ENCODE measurements at places on chromosomes 7 and 10. TPM values are rescaled to one million over a fixed set of nuclear protein-coding genes. Genes with fewer than 3 reads are reported as not detected.

- ATAC-seq: no peak
These were observed 43.7 kb downstream of the HIF1AN start for GRCh38 chr10:100579261-100580090.

- ATAC-seq: no peak
These were observed 96.9 kb upstream of the HABP2 start for GRCh38 chr10:113455947-113456346.

Gene UBE3C
- 44.5 TPM for total RNA-seq

Gene PNLIPRP1
- total RNA-seq: not detected

GRCh38 chr7:156000601-156001396 is 188.5 kb upstream of the SHH start:
- no peak for ATAC-seq

DNA sequence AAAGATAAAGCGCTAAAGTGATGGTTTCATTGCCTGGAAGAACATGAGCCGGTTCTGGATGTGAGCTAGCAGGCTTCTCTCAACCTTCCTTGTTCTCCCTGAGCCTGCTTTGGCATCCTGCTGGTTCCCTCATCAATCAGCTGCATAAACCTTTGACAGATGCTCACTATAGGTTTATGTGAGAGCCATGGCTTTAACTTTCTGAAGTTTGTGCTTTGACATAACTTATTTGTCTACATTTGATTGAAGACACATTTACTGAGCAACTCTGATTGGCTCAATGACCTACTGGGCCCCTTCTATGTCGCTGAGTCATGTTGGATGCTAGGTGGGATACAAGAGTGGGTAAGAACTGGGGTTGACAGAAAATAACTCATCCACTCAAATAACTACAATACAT is 192.0 kb downstream of the ADAM12 start:
- ATAC-seq: no peak

DNA sequence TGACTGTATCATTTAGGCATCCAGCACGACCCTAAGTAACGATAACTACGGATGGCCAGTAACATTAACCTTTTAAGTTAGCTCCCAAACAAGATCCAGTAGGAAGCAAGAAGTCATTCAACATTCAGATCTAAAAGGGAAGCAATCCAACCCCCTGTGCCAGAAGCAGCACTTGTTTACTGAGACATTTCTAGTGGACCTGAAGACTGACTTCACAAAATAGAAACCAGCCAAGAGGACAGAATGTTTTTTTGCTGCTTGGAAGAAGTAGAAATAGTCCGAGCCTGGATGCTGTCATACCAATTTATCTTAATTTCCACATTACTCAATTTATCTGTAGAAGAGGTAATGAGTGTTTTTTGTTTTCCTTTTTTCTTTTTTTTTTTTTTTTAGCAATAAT is 88.0 kb upstream of the CTTNBP2 start:
- no peak for ATAC-seq

GRCh38 chr10:97607095-97607636 is 17.6 kb downstream of the C10orf62 start:
- no peak for ATAC-seq

DNA sequence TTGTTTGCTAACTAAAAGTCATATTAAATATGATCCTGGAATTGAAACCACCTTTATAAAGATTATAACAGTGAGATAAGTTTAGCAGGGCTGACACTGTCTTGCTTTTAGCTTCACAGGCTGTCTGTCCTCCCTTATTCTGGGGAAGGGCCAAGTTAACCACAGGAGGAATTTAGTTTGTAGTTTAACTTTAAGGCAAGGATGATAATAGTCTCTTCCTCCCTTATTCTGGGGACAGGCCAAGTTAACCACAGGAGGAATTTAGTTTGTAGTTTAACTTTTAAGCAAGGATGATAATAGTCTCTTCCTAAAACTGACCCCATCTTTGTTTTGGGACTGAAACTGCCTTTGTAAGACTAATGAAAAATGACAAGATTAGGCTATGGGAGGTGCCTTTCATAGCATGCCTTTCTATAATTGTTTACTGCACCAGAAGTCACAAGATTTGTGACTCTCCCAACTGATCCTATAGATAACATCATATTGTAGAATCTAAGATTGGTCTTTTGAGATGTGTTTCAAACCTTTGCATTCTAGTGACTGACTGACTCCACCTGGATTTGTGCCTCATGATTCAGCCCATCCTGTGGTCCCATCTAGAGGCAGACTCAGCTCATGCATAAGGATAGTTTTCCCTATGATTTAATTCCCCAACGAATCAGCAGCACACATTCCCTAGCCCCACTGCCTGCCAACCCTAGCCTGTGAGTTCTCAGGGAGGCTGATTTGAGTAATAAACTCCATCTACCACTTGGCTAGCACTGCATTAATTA is 212.0 kb downstream of the MAGI2 start:
- ATAC-seq: no peak

DNA sequence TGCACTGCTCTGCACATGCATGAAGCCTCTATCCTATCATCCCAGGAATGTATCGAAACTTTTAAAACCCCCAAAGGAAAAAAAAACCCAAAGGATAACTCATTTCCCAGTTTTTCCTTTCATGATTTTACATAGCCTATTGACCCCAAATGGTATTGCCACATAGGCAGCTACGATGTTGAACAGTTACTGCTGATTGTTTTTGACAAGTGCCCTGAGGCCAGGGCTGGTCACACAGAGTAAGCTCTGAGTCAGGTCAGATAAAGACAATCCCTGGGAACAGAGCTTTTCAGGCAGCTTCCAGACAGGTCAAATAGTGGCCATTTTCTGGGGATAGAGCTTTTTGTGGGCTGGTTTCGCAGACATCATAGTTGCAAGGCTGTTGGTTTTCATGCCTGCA is 52.1 kb downstream of the MYL10 start:
- ATAC-seq: peak; percentile 66

DNA sequence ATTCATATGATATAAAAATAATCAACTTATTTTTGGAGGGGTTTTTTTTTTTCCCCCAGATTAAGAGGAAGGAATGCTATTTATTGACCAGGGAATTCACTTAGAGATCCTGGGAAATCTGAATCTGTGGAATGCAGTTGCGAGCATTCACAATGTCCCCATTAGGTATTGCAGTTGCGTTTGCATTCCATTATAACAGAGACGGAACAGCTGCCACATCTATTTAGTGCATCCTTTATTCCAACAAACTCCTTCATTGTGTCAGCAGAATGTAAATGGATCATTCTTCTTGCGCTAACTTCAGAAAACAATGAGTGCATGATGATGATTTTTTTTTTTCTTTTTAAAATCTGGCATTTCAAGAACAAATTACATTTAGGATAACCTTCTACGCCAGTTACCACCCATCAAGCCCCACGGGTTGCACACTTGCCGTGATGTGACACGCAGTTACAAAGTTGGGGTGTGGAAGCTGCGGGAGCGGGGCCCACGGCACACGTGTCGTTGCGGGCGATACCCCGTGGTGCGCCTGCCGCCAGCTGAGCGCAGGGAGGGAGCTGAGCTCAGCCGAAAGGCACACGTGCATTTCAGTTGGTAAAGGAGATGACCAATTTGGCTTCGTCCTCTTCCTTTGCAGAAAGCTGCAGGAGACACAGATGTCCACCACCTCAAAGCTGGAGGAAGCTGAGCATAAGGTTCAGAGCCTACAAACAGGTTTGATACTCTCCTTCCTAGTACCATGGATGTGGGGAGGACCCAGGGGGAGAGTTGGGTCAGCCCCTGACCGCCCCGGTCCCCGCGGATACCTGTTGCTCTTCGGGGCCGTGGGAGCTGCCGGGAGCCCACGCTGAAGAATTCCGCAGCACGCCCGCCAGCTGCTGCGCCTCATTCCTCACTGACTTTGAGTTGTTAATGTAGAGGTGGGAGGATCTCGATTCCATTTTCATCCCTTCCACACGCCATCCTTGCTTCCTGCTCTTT is 175.3 kb upstream of the SH2B2 start:
- ATAC-seq: no peak

GRCh38 chr7:42347616-42348015 is 110.6 kb upstream of the GLI3 start:
- ATAC-seq: no peak

GRCh38 chr10:20897146-20897825 is at the start of gene NEBL:
NEBL (minus strand) TSS chr10:20897311; CDS start chr10:20897205, 106 bp downstream.
- no peak for ATAC-seq

DNA sequence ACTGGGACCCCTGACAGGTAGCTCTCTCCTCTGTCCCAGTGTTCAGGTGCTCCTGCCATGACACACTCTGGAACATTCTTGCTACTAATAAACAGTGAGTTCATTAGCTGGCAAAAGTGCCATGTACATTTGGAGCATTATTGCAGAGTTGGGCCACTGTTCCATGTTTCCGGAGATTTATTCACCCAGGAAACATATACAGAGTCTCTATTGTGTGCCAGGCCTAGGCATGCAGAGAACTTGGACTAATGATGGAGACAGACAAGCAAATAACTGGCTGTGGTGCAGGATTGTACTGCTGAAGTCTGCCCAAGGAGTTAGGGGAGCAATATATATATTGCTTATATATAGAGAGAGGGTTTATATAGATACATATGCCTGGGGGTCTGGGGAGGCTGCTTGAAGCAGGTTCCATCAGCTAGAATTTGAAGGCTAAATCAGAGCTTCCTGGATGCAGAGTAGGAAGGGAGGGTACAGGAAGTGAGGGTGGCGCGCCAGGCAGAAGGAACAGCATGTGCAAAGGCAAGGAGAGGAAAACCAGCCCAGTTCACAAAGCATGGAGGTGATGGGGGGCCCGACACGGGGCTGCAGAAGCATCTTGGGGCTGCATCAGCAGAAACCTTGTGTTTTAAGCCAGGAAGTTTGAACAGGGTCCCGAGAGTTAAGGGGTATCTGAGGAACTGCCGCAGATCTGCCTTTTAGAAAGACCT is 22.7 kb upstream of the EEPD1 start:
- no peak for ATAC-seq

Gene FAM185A
- total RNA-seq: 7.5 TPM

Gene FAM237B
- not detected for total RNA-seq

Gene CYP2E1
- total RNA-seq: 10.6 TPM

Gene IPMK
- total RNA-seq: 5.9 TPM

Gene ARMS2
- total RNA-seq: not detected

DNA sequence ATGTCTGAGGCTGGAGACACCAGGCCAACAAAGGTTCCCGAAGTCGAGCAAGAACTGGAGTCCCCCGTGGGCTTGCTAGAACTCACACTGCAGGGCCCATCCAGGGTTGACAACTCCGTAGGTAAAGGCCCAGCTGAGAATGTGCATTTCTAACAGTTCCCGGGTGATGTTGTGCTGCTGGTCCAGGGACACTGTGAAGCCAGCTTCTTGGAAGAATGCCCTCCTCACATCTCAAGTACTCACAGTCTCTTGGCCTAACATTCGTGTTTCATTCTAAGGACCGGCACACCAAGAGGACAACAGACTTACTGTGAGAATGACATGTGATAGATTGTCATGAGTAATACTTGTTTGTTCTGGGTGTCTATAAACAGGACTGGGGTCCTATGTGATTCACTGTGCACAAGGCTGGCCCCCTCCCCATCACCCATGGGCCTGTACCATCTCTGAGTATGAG is 682.3 kb upstream of the IGFBP3 start:
- ATAC-seq: no peak

Gene RBM20
- total RNA-seq: 3.1 TPM

- ATAC-seq: no peak
These were observed 7.4 kb downstream of the TBL2 start for GRCh38 chr7:73570977-73571376.

Gene CCDC172
- total RNA-seq: not detected

- no peak for ATAC-seq
These were observed 94.5 kb downstream of the KIF20B start for GRCh38 chr10:89795840-89796239.

GRCh38 chr10:119336599-119336998 is 129.2 kb downstream of the GRK5 start:
- ATAC-seq: no peak

GRCh38 chr7:68176974-68177373 is 1180.3 kb downstream of the TYW1 start:
- no peak for ATAC-seq

Gene DGKB
- 0.08 TPM for total RNA-seq

DNA sequence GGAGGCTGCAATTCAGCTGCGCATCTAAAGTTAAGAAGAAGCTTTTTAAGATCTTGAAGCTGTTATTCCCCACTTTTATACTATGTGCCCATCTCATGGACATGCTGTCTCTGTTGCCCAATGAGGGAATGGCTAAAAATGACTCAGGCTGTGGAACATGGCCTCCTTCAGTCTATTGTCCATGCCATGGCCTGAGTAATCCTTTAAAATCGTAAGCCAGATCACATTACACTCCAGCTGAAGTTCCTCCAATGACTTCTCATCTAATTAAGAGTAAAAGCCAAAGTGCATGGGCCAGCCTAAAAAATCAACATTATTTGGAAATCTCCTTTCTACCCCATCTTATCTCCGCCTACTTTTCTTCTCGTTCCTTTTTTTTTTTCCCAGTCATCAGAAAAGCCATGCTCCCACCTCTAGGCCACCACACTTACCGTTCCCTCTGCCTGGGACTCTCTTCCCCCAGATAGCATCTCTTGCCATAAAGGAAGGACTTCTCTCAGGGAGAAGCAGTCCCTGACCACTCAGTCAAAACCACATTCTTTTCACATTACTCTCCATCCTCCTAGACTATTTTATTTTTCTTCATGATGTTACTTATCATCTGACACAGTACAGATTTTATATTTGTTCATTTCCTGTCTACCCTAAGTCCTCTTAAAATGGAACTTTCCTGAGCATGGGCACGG is 337.4 kb downstream of the PRPF18 start:
- ATAC-seq: no peak

DNA sequence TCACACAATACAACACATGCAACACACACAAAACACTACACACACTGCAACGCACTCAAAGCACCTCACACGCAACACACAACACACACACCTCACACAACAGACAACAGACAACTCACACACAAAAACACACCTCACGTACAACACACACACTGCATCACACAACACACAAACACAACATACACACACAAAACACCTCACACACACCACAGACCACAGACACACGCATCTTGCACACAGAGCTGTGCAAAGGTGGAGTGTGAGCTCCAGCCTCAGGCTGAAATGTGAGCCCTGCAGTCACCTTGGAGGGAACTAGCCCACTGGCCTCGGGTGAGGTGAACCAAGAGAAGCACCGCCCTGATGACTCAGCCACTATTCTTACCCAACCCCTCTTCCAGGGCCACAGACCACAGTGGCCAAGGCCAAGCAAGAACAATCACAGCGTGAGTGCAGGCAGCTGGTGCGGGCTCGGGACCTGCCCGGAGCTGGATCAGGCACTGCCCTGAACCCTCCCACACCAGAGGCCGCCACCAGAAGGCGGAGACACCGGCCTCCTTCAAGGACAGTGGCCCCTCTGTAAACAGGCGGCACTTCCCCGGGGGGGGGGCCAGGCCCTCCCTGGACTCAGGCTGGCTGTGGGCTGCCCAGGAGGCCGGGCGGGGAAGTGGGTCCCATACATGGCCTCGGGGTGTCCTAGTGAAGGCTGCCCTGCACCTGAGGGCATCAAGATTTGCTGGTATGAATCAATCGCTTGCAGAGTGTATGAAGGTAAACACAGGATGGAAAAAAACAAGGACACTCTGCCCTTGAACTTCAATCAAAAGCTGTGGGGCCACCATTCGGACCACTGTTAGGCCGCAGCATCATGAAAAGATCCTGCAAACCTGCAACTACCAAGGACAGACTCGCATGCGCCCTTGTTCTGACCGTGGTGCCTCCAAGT is 106.7 kb downstream of the TNS3 start:
- peak; percentile 85 for ATAC-seq
